ENCODE measurements at places on chromosomes 16 and 17.

DNA sequence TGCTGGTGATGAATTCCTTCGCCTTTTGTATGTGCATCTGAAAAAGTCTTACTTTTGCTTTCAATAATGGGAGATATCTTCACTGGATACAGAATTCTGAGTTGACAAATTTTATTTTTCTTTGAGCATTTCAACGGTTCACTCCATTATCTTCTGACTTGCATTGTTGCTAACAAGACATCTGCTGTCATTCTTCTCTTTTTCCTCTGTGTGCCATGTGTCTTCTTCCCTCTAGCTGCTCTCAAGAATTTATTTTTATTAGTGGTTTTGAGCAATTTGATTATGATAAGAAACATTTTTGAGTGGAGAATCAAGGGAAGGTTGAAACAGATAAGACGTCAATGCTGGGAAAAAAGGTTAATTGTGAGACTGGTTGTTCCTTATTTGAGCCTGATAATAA is 471.8 kb downstream of the CDH13 start:
- DNase-seq = peak; percentile 18

- DNase-seq = no peak
These were observed 70.2 kb downstream of the SPAG9 start for GRCh38 chr17:51050291-51051033.

- DNase-seq = no peak
These were observed 589 bp downstream of the XYLT2 start for GRCh38 chr17:50346313-50347116.

DNA sequence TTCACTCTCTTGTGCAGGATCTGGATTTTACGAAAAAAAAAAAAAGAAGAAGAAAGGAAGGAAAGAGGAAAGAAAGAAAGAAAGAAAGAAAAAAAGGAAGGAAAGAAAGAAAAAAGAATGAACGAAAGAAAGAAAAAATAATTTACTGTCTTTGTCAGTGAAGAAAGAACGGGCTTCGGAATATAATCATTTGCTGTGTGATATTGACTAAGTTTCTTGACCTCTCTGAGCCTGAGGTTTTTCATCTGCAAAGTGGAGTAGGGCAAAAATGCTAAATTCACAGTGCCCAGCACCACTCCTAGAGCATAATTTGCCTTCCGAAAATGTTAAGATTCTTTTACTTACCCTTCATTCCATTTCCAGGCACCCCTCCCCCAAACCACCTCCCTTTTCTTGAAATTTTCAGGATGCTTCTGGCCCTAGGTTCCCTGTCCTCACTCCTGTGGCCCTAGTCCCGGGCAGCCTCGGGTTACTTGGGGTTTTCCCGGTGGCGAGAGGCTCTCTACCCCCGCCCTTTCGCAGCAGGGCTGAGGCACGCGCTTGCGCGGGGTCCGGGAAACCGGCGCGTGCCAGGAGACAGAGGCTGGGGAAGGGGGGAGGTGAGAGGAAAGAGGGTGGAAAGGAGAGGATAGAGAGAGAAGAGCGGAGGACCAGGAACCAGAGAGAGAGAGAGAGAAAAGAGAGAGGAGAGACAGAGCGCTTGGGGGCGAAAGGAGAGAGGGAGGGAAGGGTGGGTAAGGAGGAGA is at the start of gene CNTNAP1:
Gene CNTNAP1 (plus strand): TSS at position 556 of the 746 bp plus-strand sequence. CDS start 299 bp downstream, outside the sequence.
- peak; percentile 63 for DNase-seq

GRCh38 chr17:4499431-4500190 is 930 bp downstream of the SPNS2 start:
- DNase-seq = no peak

DNA sequence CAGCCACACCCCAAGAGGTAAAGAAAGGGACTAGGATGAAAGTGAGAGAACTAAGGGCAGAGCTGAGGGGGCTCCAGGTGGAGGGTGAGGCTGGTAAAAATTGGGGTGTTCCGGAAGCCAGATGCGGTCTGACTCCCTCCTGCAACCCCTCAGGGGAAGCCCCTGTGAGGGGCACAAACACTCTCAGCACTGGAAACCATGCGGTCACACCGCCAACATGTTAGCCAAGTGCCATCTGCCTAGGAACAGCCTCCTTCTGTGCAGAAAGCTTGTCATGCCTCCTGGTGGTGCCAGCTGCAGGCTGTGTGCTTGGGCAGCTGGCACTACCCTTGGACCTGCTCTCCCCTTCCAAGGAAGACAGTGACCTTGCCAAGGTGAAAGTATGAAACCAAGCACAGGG is 83.5 kb upstream of the RPL38 start:
- DNase-seq = no peak

DNA sequence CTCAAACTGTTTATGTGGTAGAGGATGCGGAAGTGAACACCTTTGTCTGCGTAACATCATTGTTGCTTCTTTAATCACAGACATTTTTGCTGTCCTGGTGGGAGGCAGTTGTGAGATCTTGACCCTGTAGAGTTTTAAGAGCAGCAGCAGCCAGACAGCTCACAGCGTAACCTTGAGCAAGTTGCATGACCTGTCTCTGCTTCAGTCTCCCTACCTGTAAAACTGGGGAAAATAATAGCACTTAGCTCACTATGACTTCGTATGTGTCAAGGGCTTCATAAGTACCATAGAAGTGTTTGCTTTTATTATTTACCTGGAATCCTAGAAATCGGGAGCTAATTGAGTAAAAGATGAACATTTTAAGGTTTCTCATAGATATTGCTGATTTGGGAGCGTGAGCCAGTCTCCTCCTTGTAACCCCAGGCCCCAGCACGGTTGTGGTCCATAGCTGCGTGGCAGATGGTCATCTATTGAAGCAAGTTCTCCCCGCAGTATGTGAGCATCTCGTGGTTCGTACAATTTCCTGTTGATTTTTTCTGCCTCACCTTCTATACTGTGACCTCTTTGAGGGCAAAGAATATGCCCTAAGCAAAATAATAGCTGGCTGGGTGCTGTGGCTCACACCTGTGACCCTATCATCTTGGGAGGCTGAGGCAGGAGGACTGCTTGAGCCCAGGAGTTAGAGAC is 34.4 kb downstream of the GPRC5B start:
- no peak for DNase-seq

- no peak for DNase-seq
These were observed 131.8 kb downstream of the IRX5 start for GRCh38 chr16:55062442-55062841.

DNA sequence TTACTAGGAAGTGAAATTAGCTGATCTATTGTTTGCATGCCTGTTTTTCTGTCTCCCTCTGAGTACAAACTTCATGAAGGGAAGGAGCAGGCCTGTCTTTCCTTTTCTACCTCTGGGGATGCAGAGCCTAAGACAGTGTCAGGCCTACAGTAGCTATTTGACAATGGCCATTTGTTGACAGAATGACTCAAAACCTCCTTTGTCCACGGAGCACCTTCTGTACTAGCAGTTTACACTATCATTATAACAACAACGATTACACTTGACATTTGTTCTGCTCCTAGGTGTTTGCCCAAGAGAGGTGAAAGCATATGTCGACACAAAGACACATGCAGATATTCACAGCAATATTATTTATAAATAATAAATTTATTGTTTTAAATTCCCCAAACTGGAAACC is 132.3 kb upstream of the IRX3 start:
- DNase-seq = no peak

DNA sequence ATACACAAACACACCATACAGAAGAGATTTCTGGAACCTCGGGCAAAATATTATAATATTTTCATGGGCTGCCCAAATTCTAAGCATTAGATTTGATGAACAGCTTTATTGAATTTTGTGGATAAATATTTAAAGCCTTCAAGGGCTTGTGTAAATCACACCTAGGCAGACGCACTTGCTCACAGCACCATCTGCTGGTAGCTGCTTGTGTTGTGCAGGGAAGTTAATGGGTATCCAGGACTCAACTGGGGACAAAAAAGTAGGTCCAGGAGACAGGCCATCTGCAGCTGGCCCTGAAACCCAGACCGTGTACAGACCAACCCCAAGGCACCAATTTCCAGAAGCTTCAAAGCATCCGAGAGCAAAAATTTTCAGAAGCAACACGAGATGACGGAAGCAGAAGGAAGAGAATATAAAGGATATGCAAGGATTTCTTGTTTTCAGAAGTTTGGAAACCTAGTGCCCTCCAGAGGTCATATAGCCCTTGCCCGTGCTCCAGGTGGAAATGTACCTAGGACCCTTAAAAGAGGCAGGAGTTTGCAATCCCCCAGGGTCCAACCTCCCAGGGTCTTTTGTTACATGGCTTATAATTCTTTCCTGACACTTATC is 140.0 kb downstream of the CHD9NB start:
- peak; percentile 51 for DNase-seq

- no peak for DNase-seq
These were observed 33.9 kb downstream of the CREBBP start for GRCh38 chr16:3846595-3847091.

GRCh38 chr17:14672830-14673229 is 371.9 kb downstream of the HS3ST3B1 start:
- no peak for DNase-seq

GRCh38 chr16:65305266-65305959 is 183.6 kb upstream of the CDH11 start:
- DNase-seq = no peak

- no peak for DNase-seq
These were observed 3.3 kb downstream of the LHX1 start for GRCh38 chr17:36940313-36941264.

GRCh38 chr16:66996983-66997358 is 8.6 kb downstream of the CES4A start:
- no peak for DNase-seq

- no peak for DNase-seq
These were observed 44.0 kb downstream of the MRM1 start for GRCh38 chr17:36645422-36645821.

DNA sequence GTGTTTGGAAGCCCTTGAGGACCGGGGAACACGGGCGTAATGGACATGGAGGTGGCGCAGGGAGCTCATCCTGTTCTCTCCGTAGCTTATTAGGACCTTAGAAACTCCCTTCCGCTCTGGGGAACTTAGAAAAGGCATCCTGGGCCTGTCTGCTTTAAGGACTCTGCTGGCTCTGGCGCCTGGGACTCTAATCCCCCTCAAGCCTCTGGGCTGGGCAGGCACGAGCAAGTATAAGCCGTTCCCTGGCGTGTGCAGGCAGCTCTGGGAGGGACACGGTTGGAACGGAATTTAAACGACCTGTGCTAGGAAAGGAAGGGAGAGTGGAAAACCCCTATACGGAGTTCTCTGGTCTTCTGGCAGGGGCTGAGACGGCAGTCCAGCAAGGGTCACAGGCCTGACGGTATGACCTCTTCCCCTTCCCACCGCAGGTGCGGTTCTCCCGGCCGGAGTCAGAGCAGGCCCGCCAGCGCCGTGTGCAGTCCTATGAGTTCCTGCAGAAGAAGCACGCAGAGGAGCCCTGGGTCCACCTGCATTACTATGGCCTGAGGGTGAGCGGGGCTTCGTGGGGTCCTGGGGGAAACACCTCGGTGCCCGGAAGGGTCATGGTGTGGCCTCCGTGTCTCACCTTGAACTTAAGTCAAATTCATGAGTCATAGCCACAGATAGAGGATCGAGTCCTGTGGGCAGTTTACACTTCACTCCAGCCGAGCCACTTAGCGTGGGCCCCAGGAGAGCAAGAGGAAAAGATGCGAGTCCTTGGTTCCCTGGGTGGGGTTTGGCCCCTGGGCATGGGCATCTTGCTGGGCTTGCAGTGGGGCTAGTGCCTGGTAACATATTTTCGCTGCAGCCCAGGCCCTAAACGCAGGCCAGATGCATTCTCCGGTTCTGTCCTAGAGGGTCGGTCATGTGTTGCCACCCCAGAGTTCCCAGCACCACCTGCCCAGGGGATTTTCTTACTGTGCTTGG is 17.7 kb downstream of the POLR3E start:
- DNase-seq = no peak

GRCh38 chr16:12992066-12992465 is 90.7 kb downstream of the SHISA9 start:
- DNase-seq = no peak

DNA sequence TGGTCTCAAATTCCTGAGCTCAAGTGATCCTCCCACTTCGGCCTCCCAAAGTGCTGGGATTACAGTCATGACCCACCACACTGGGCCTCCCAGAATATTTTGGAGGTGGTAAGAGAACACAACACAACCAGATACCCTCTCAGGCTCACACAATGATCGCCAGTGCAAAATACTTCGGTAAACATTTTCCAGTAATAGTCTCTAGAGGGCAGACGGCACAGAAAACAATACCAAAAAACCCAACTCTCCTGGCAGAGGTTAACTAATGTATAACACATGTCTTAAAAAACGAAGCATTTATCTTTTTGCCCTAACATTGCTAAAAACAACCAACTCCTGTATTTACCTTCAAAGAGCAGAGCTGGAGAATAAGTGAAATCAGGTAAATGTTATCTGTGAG is 10.5 kb downstream of the NUFIP2 start:
- DNase-seq = no peak

DNA sequence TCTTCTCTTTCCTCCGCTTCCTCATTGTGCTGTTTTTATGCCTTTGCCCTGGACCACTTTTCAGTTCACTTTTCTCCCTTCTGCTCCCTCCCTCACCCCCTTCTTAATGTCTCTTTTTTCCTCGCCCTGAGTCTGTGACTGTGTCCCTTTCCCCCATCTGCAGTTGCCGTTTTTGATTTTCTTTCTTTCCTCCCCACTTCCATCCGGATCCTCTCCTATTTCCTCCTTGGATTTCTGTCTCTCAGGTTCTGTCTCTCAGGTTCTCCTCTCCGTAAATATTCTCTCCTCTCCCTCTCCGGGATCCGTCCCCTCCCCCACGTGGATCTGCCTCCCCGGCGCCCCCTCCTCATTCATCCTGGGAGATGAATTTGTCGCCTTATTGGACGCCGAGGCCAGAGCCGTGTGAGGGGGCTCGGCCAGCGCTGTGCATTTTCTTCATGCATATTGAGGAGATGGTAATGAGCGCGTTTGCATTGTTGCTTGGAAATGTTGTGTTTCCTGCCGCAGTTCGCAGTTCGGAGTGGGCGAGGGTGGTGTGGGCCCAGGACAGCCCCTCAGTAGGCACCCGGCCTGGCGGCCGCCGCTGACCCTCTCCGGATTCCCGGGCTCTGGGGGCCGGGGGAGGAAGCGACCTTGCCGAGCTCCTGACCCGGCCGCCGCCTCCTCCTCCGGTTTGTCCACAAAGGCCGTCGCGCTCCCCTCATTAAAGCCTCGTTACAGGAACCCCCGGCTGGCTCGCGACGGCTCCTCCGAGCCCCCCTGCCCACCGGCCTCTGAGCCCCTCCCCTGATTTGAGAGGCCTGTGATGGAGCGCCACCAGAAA is 4.5 kb upstream of the IRX3 start:
- DNase-seq = no peak

- no peak for DNase-seq
These were observed 33.6 kb downstream of the TBC1D3B start for GRCh38 chr17:36142806-36143205.

GRCh38 chr17:37726248-37726647 is 18.6 kb downstream of the HNF1B start:
- peak; percentile 24 for DNase-seq

GRCh38 chr17:57464191-57464864 is 208.0 kb downstream of the MSI2 start:
- DNase-seq = no peak

GRCh38 chr17:43698678-43699437 is 37.1 kb upstream of the MEOX1 start:
- DNase-seq = no peak

GRCh38 chr17:16377941-16378341 is 3.0 kb upstream of the UBB start:
- DNase-seq = no peak

GRCh38 chr16:89343501-89344457 is 126.3 kb downstream of the ZNF778 start:
- DNase-seq = peak; percentile 95

GRCh38 chr17:57776366-57776765 is 31.3 kb upstream of the CCDC182 start:
- DNase-seq = no peak

Measured in A172 (cell line).